ENCODE measurements at places on chromosomes 5 and 9.

- no peak for DNase-seq
Observed at GRCh38 chr9:130114741-130115140, 57.5 kb upstream of the NCS1 start.

DNA sequence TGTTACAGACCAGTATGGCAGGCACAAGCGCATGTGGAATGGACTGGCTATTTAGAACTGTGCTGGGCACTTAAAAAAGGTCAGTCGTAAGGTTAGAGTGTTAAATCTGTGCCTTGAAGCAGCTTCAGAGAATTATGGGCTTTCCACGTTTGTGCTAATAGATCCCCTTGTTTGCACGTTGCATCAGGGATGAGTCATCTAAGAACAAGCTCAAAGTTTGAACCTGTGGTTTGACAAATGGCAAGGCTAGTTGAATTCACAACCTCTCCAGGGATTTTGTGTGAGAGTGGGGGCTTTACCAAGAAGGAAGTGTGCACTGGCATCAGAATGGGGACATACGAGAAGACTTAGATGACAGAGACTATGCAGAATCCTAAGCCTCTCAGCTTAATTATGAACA is 249.6 kb downstream of the IRX1 start:
- no peak for DNase-seq

DNA sequence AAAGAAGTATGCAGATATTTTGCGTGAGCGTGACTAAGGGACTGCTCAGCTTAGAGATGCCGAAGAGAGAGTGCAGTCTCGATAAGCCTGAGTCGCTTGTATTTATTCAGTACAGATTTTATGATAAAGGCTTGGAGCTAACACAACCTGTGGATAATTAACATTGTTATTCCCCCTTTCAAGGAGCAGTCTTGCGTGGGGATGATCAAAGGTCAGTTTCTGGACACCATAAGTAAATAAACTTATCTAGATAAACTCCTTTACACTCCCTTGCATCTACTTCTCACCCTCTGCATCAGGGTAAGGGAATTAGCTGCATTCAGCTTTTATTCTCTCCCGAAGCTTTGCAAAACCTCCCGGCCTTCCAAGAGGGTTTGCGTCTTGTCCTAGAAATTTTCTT is 357.8 kb upstream of the ST8SIA4 start:
- DNase-seq, result no peak

DNA sequence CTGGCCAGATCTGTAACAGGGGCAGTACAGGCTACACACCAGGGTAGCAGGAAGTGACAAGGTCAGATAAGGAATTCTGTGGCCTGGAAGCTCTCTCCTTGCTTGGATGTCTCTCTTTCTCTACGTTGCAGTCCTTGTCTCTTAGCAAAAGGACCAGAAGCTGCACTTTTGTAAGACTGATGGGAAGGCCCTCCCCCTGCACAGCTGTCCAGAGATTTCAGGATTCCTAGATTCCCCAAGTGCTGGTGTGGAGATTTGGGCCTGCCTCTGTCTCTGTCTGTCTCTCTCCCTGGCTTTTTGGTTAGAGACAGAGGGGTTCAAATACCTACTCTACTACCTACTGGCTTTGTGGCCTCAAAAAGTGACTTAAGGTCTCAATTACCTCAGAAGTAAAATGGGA is 10.0 kb upstream of the CNTFR start:
- DNase-seq, result no peak

GRCh38 chr9:92954049-92954861 is 6.9 kb downstream of the FGD3 start:
- no peak for DNase-seq

Measured in activated CD4-positive, alpha-beta T cell treated with anti-CD3 and anti-CD28 coated beads, Interleukin-2, amount 50 U/mL, for 24 hours (primary cell).